ENCODE measurements at places on chromosomes 3 and 15. TPM values are rescaled to one million over a fixed set of nuclear protein-coding genes. Genes with fewer than 3 reads are reported as not detected.

DNA sequence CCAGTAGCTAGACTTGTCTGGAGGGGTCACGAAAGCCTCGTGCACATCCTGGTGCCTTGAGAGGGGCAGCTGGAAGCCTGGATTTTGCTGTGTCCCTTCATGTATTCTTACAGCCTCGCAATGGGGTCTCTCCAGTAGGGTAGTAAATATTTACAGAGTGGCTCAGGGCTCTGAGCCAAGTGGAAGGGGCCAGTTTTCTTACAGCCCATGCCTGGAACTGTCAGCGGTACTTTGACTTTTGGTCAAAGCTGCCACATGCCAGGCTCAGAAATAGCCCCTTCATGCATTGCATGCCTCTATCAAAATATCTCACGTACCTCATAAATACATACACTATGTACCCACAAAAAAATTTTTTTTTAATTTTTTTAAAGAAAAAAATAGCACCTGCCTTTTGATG is 119.2 kb downstream of the OSBPL10 start:
- DNase-seq = no peak

Gene KY
- total RNA-seq = 7.2 TPM

- no peak for DNase-seq
Observed at GRCh38 chr15:64597477-64597822, 137.1 kb downstream of the ZNF609 start.

Gene GNAT1
- 0.20 TPM for total RNA-seq

- no peak for DNase-seq
Observed at GRCh38 chr15:23569151-23569925, 3.9 kb downstream of the MKRN3 start.

GRCh38 chr3:155815030-155815545 is 9.0 kb upstream of the C3orf33 start:
- DNase-seq = no peak

DNA sequence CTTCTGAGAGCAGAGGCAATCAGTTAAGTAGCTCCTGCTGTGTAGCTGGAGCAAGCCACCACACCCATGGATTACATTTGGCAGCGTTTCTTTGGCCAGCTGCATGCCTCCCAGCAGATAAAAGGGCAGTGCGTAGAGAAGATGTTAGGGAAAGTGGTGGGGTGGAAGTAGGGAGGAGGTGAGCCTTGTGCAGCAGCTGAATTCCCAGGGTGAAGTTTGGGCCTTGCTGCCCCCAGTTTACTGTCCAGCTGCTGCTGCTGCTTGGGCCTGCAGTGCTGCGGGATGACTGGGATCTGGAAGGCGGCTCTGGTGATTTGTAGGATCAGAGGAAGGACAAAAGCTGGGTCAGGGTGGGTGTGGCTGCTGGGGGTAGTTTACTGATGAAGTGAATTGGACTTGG is 318.7 kb upstream of the C2CD4B start:
- peak; percentile 12 for DNase-seq

DNA sequence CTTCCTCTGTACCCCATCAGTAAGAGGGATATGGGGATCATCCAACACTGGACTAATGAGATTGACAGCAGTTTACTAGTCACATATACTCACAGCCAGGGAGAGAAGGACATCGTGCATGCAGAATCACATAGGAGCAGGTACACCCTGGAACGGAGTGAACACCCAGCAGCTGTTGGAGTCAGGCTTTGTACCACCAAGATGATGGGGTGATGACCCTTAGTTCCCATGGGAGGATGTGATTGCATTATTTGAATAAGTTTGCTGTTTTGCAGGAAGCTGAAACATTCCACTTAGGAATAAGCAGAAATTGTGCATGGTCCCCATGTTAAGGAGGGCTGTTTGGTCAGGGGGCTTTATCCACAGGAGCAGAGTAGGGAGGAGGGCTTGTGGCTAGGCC is 482.7 kb upstream of the PDZRN3 start:
- DNase-seq = peak; percentile 8

Gene GOLGA6L4
- total RNA-seq = 2.9 TPM

DNA sequence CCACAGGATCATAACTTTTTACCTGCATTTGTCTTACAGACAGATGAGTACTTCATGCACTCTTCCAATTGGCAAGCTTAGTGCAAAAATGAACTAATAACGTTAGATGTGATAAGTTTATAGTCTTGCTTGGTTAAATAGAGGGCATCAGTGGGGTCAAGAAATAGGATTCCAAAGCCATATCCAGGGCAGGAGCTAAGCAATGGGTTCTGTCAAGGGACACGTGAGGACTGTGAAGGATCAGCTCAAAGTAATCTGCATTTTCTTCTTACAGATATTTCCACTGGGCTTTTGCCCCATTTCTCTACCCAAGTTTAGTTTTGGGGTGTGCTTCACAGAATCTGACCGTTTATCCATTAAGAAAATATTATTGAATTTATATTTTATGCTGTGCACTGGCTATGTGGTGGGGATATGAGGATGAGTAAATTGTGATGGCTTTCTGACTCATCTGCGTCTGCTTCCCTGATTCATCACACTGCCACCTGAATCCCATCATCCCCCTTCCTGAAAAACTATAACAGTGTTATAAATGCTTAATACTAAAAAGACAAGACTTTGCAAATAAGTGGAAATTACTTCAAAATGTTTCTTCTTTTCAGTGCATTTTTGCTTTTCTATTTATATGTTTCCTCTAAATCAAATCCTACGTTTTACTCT is 17.5 kb downstream of the PPP2R3A start:
- no peak for DNase-seq

- DNase-seq = no peak
Observed at GRCh38 chr15:70385711-70386110, 288.0 kb upstream of the TLE3 start.

Gene RBSN
- 26.0 TPM for total RNA-seq

- no peak for DNase-seq
Observed at GRCh38 chr3:71962561-71963240, 177.8 kb upstream of the PROK2 start.

GRCh38 chr3:40009991-40010390 is 200.6 kb downstream of the MYRIP start:
- peak; percentile 21 for DNase-seq

Gene STAB1
- total RNA-seq = 42.4 TPM

DNA sequence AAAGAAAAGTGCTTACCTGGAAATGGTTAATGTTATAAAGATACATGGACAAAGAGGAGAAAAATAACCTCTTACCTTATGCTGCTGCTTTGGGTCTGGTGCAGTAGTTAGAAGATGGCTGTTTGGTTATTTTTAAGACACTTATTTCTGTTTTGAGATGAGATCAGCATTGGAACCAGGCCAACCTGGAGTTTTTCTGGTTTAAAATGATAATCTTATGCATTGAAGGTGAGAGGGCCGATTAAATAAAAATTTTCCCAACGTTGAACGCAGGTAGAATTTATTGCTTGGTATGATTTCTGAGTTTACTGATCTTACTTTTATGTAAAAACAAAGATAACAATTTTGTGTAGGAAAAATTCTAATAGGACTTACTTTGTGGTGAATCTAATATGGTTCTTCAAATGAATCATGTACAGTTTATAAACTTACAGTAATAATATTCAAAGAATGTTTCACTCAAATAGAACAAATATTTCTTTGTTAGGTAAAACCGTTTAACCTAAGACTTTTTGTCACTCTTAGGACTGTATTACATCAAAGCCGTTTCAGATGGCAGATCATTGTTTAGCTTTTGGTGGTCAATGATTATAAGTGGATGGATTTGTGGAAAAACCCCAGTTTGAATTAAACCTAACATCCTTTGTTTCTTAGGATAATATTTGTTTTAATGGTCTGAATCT is 14.9 kb downstream of the UBE2E2 start:
- DNase-seq = no peak

DNA sequence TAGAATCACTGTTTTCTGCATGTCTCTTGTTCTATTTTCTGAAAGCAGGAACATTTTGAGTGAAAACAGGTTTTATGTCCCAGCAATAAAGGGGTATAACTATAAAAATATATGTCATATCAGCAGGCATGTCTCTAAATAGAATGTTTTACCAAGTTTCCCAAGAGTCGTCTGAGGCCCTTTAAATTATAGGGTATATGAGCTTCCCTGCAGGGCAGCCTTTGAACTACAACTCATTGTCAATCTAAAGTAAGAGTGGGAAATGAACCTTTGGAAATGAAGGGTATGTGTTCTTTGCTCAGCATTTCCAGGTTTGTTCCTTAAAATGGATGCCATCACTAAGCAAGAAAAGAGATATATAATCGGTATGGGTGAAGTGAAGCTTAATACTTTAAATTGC is 138.6 kb downstream of the LSAMP start:
- DNase-seq = no peak

Gene ZBED2
- total RNA-seq = 1.4 TPM

DNA sequence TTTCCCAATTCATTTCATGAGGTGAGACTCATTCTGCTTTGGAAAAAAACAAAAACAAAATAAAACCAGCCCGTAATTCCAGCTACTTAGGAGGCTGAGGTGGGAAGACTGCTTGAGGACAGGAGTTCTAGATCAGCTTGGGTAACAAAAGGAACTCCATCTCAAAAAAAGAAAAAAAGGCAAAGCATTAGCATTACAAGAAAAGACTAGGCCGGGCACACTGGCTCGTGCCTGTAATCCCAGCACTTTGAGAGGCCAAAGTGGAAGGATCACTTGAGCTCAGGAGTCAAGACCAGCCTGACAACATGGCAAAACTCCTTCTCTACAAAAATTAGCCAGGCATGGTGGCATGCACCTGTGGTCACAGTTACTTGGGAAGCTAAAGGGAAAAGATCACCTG is 33.9 kb downstream of the TRPM7 start:
- DNase-seq = no peak

DNA sequence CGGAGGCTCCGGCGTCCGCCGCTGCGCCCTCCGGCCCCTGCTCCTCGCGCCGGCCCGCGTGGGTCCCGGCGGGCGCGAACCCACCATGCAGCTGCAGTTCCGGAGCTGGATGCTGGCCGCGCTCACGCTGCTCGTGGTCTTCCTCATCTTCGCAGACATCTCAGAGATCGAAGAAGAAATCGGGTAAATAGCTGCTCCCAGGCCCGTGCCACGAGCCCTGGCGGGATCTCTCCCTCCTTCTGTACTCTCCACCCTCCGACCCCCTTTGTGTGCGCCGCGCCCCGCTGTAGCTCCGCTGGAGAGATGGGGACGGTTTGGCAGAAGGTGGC is 263 bp downstream of the ST8SIA2 start:
- no peak for DNase-seq

- DNase-seq = peak; percentile 4
Observed at GRCh38 chr3:16173283-16174025, 1.0 kb upstream of the GALNT15 start.

- no peak for DNase-seq
Observed at GRCh38 chr3:71629289-71629688, 45.8 kb upstream of the FOXP1 start.

- DNase-seq = peak; percentile 68
Observed at GRCh38 chr15:67120839-67121643, 55.6 kb downstream of the SMAD3 start.

Gene PLSCR2
- total RNA-seq = not detected

DNA sequence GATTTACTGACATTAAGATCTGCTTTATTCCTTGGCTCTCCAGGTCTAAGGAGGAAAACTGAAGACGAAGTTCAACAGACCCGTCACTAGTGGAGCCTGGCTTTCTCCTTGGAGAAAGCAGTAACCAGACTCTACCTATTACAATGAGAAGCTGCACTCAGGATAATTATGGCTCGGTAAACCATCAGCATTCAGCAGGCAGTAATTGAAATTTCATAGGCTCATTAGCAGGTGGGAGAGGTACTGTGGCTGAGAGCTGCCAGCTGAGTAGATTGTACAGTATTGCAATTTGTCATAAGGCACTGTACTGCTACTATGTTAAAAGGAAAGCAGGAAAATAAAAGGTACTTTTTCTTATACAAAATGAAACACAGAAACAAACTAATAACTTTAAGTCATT is 51.2 kb downstream of the CHAC1 start:
- DNase-seq = no peak

GRCh38 chr3:33826206-33826605 is 27.8 kb downstream of the PDCD6IP start:
- no peak for DNase-seq

Gene GCSAM
- total RNA-seq = 1.2 TPM

GRCh38 chr15:38671675-38672254 is 107.2 kb upstream of the RASGRP1 start:
- no peak for DNase-seq

Gene PCOLCE2
- 2.4 TPM for total RNA-seq

Gene ZNF501
- 5.1 TPM for total RNA-seq

Gene CYP8B1
- not detected for total RNA-seq

- DNase-seq = no peak
Observed at GRCh38 chr3:154783521-154783931, 296.6 kb upstream of the MME start.

Gene SRGAP3
- 21.4 TPM for total RNA-seq

DNA sequence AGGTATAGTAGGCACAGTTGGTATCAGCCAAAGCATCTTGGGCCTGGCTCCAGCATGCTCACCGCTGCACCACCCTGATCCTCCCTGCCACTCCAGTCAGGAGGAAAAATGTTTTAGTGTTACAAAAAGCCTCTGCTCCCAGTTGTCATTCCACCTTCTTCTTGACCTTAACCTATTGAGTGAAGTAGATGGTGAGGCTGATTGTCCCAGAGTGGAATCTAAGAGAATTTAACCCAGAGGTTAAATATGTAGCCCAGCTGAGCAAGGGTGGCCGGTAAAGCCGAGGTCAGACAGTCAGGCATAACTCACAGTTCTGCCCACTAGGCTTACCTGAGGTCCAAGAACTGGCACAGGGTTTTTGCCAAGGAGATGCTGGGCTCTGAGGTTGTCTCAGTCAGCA is 30.7 kb upstream of the TNIK start:
- DNase-seq = no peak

DNA sequence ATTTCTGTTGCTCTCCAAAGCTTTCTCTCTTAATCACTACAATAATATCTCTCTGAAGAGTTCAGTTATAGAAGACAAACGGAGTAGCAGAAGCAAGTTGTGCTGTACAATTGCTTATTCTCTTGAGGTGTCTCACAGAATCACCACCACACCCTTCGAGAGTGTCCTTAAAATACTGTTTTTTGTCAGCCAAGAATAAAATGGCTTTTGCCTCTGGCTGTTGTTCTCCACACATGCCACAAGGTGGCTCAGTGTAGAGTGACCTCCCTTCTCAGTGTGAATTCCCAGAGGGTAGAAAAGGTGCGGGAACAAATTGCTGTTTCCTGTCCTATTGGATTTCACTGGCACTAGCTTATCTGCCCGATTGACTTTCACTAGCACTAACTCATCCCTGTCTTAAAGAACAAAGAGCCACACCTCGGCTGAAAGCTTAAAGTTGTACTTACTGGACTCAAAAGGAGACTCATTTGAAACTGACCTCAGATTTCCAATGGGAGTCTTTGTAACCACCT is 134.2 kb upstream of the SATB1 start:
- DNase-seq = no peak

Gene FOXB1
- not detected for total RNA-seq

Gene GABRR3
- total RNA-seq = not detected

GRCh38 chr15:63411866-63412265 is 30.2 kb upstream of the CA12 start:
- no peak for DNase-seq
